Prostate gland (tissue), 2 donors: ENCODE measurements at places on chromosomes 1 and 21. TPM values are rescaled to one million over a fixed set of nuclear protein-coding genes. Genes with fewer than 3 reads are reported as not detected.

The TRIM67 gene
- total RNA-seq = not detected

GRCh38 chr1:240091614-240092300 lies at the start of gene FMN2:
Gene FMN2, plus strand, starts transcription at chr1:240091883. Its CDS starts 227 bp downstream, at chr1:240092110.
- H3K36me3 ChIP-seq = no peaks in the 10 kb centered on the region
- no peak for DNase-seq
- H3K4me1 ChIP-seq = no peaks in the 10 kb centered on the region
- peak within 1 kb of the TSS; percentile 20 for H3K4me3 ChIP-seq
- no peak within 1 kb of the TSS for H3K27ac ChIP-seq
- peaks cover 16% of the 10 kb centered on the region for H3K27me3 ChIP-seq

- H3K27ac ChIP-seq = no peak overlapping the region
- no peaks in the 10 kb centered on the region for H3K36me3 ChIP-seq
- H3K4me3 ChIP-seq = no peak overlapping the region
These were observed 393.2 kb upstream of the CXADR start for GRCh38 chr21:17119466-17120297.

The SPATA46 gene
- total RNA-seq = not detected

GRCh38 chr1:6465461-6466005 lies 440 bp downstream of the TNFRSF25 start:
- no peaks in the 10 kb centered on the region for H3K27me3 ChIP-seq
- H3K4me1 ChIP-seq = no peaks in the 10 kb centered on the region
- no peak for DNase-seq
- H3K36me3 ChIP-seq = no peaks in the 10 kb centered on the region

DNA sequence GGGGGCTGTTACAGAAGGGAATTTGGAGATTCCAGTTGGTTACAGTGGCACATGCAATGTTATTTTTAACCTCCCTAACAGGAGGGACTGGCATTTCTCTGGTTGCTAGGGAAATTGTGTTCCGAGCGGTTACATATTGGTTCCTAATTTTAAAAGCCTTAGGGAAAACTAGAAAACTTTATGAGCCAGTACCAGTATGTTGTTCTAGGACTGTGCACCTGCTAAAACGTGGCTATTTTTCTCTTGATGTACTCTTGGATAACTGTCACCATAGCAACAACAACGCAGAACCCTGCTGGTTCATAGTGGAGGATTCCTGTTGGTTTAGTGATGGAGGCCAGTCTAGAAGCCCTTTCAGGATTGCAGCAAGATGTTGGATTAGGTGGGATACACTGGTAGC lies 68.9 kb upstream of the PGBD5 start:
- no peak for DNase-seq
- H3K4me1 ChIP-seq = no peaks in the 10 kb centered on the region
- no peak overlapping the region for H3K27ac ChIP-seq
- H3K4me3 ChIP-seq = no peak overlapping the region
- no peaks in the 10 kb centered on the region for H3K27me3 ChIP-seq

GRCh38 chr1:248818505-248819374 lies 7.0 kb downstream of the SH3BP5L start:
- H3K27me3 ChIP-seq = no peaks in the 10 kb centered on the region
- no peak overlapping the region for H3K4me3 ChIP-seq
- DNase-seq = no peak
- H3K4me1 ChIP-seq = no peaks in the 10 kb centered on the region
- no peaks in the 10 kb centered on the region for H3K36me3 ChIP-seq

The AUNIP gene
- 0.32 TPM for total RNA-seq

- H3K4me1 ChIP-seq = no peaks in the 10 kb centered on the region
- H3K27me3 ChIP-seq = no peaks in the 10 kb centered on the region
- no peaks in the 10 kb centered on the region for H3K36me3 ChIP-seq
- H3K4me3 ChIP-seq = no peak overlapping the region
- DNase-seq = no peak
These were observed 8.7 kb downstream of the PLEKHA6 start for GRCh38 chr1:204350857-204351573.

The SH2D2A gene
- not detected for total RNA-seq

- H3K36me3 ChIP-seq = no peaks in the 10 kb centered on the region
- no peak overlapping the region for H3K27ac ChIP-seq
- no peak overlapping the region for H3K4me3 ChIP-seq
- no peaks in the 10 kb centered on the region for H3K27me3 ChIP-seq
These were observed 9.2 kb downstream of the VASH2 start for GRCh38 chr1:212959266-212960220.

The RAB7B gene
- 16.1 TPM for total RNA-seq

The FAM78B gene
- total RNA-seq = 11.0 TPM

GRCh38 chr21:41641821-41642701 lies 124.8 kb downstream of the RIPK4 start:
- H3K4me1 ChIP-seq = no peaks in the 10 kb centered on the region
- no peak overlapping the region for H3K4me3 ChIP-seq
- no peak for DNase-seq
- peak overlapping the region; percentile 68 for H3K27ac ChIP-seq
- no peaks in the 10 kb centered on the region for H3K36me3 ChIP-seq

- no peak overlapping the region for H3K4me3 ChIP-seq
- H3K36me3 ChIP-seq = no peaks in the 10 kb centered on the region
- H3K27me3 ChIP-seq = no peaks in the 10 kb centered on the region
- no peak overlapping the region for H3K27ac ChIP-seq
These were observed 18.9 kb downstream of the SLC16A1 start for GRCh38 chr1:112937070-112937469.

DNA sequence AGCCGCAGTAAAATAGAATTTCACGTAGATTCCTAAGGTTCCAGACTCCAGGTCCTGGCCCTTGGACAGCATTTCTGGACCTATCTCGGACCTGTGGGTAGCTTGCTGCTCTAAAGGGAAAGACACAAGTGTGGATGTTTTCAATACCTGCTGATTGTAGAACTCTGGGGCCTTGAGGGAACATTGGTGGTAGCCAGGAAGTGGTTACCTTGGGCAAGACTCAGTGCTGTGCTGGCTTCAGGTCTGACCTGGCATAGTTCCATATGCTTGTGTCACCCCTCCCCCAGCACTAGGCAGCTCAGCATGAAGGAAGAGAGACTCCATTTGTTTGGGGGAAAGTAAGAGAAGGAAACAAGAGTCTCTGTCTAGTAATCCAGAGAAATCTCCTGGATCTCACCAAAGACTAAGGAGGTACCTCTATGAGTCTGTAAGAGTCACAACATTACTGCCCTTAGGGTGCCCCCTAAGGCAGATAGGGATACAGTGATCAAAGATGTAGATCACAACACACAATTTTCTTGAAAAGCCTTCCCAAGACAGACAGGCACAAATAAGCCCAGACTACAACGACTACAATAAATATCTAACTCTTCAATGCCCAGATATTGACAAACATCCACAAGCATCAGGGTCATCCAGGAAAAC lies 398.8 kb downstream of the TGFB2 start:
- no peak overlapping the region for H3K4me3 ChIP-seq
- DNase-seq = no peak
- no peaks in the 10 kb centered on the region for H3K36me3 ChIP-seq
- no peak overlapping the region for H3K27ac ChIP-seq

- H3K27me3 ChIP-seq = no peaks in the 10 kb centered on the region
- no peak overlapping the region for H3K27ac ChIP-seq
- H3K36me3 ChIP-seq = no peaks in the 10 kb centered on the region
- H3K4me3 ChIP-seq = no peak overlapping the region
These were observed 69.1 kb downstream of the RUSC1 start for GRCh38 chr1:155389826-155390225.

- H3K27me3 ChIP-seq = no peaks in the 10 kb centered on the region
- H3K4me1 ChIP-seq = no peaks in the 10 kb centered on the region
- H3K4me3 ChIP-seq = no peak overlapping the region
- no peak overlapping the region for H3K27ac ChIP-seq
- H3K36me3 ChIP-seq = no peaks in the 10 kb centered on the region
- no peak for DNase-seq
These were observed 308.5 kb upstream of the VAMP3 start for GRCh38 chr1:7462617-7463016.

GRCh38 chr1:107138166-107138565 lies 2.7 kb upstream of the NTNG1 start:
- H3K36me3 ChIP-seq = no peaks in the 10 kb centered on the region
- H3K4me3 ChIP-seq = no peak overlapping the region
- H3K27me3 ChIP-seq = no peaks in the 10 kb centered on the region
- no peaks in the 10 kb centered on the region for H3K4me1 ChIP-seq

GRCh38 chr1:172002725-172003345 lies 161.5 kb downstream of the DNM3 start:
- no peak for DNase-seq
- H3K4me1 ChIP-seq = peaks cover 6% of the 10 kb centered on the region
- no peak overlapping the region for H3K27ac ChIP-seq
- H3K27me3 ChIP-seq = no peaks in the 10 kb centered on the region
- H3K4me3 ChIP-seq = no peak overlapping the region
- H3K36me3 ChIP-seq = no peaks in the 10 kb centered on the region

- no peaks in the 10 kb centered on the region for H3K4me1 ChIP-seq
- H3K4me3 ChIP-seq = no peak overlapping the region
- H3K27ac ChIP-seq = no peak overlapping the region
- DNase-seq = no peak
- no peaks in the 10 kb centered on the region for H3K27me3 ChIP-seq
These were observed 37.6 kb downstream of the NVL start for GRCh38 chr1:224292419-224292818.

The PTPN14 gene
- total RNA-seq = 36.6 TPM
